Activated CD8-positive, alpha-beta memory T cell treated with anti-CD3 and anti-CD28 coated beads for 24 hours (primary cell): ENCODE measurements at places on chromosomes 7 and 10.

GRCh38 chr7:139743967-139744767 lies 33.6 kb downstream of the HIPK2 start:
- DNase-seq = no peak

DNA sequence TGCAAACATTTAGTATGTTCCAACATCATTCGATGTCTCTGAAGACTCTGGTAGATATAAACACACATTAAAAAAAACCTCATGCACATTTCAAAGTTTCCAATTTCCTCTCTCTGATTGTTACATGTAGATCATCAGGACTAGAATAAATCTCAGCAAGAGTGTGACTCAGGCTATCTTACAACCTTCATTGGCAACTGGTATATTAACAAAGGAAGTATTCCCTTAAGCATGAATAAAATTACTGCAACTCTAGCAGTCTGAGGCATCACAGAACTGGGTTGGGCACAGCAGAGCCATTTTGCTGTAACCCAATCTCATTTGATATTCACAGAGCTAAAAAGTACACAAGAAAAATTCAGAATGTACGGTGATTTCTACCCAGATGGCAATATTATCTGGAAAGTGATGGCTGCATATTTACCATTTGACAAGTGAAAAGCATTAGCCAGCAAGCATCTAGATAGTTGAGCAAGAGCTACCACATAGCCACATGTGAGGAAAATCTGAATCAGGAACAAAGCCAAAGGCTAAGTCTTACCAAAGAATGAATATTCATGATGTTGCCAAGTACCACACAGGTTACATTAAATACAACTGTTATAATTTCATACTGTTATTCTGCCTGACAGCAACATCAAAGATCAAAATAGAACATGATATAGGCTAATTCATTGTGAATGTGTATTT lies 232.2 kb downstream of the CRPPA start:
- DNase-seq = no peak

DNA sequence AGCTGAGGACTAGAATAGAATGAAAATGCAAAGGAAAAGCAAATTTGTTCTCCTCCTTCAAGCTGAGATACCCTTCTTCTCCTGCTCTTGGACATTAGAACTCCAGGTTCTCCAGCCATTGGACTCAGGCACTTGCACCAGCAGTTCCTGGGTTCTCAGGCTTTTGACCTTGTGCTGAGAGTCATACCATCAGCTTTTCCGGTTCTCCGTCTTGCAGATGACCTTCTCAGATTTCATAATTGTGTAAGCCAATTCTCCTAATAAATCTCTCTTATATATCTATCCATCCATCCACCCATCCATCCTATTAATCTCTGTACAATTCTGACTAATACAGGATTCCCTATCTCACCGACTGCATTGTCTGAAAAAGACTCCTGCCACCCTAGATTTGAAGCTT lies 108.3 kb downstream of the AHR start:
- DNase-seq = no peak

- no peak for DNase-seq
Measured at GRCh38 chr10:132655735-132656134, 118.1 kb downstream of the INPP5A start.

DNA sequence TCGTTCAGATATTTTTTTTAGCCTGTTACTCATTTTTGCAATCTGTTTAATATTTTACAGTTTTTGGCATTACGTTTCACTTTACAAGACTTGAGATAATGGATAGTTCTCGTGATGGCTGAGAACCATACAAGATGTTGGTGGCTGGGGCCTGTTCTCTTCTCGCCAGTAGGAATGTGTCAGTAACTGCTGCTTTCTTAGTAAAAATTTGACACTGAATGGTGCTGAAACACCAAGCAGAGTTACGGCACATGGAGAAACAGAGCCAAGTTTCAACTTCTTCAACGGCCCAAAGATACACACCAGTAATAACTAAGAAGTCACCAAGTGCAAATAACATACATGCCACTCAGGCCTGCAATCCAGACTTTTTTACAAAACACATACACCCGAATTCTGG lies 130.4 kb downstream of the NRP1 start:
- no peak for DNase-seq

- DNase-seq = no peak
Measured at GRCh38 chr7:2610898-2611297, 20.9 kb upstream of the TTYH3 start.

- no peak for DNase-seq
Measured at GRCh38 chr7:29043576-29043975, 85.4 kb upstream of the TRIL start.

DNA sequence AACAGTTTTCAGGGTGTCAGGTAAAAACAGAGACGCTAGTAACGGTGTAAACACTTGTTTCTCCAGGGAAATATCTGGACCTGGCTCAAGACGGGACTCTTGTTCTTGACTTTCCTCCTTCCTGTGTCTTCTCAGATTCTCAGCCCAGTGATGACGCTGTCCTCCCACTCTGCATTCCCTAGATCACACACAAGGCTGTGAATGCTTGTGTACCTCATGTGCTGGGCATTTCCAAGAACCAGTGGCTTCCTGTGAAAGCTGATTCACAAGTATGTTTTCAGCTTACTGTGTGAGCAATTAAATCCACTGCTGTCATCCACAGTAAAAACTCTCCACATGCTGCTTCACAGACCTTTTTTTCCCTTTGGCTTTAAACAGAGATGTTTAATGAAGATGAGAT lies 193.8 kb upstream of the DPP6 start:
- DNase-seq = no peak

DNA sequence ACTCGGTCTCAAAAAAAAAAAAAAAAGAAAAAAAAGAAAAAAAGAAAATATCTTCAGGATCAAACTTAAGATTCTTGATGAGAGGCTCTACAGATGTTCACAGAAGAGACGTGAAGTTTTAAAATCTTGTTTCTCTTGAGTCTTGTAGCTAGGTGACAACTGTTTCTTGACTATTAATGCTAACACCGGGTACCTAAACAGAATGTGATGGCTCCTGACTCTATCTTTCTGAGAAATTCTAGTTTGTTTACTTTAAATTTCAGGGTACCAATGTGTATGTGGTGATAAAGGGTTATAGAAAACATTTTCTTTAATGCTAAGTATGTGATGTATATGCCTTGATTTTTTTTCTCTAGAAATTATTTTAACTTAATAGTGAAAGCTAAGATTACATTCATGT lies 61.0 kb downstream of the DAGLB start:
- no peak for DNase-seq
